ENCODE measurements at places on chromosomes 13 and 19.

GRCh38 chr19:41893899-41894298 lies 10.9 kb downstream of the ARHGEF1 start:
- no peak for DNase-seq

- DNase-seq = no peak
These were observed 9.0 kb downstream of the PLAUR start for GRCh38 chr19:43660971-43661360.

GRCh38 chr13:45468635-45469034 lies 3.9 kb downstream of the COG3 start:
- DNase-seq = no peak

- no peak for DNase-seq
These were observed 483.3 kb downstream of the ZNF536 start for GRCh38 chr19:30855442-30855841.
